ENCODE measurements at places on chromosomes 1 and 21.

DNA sequence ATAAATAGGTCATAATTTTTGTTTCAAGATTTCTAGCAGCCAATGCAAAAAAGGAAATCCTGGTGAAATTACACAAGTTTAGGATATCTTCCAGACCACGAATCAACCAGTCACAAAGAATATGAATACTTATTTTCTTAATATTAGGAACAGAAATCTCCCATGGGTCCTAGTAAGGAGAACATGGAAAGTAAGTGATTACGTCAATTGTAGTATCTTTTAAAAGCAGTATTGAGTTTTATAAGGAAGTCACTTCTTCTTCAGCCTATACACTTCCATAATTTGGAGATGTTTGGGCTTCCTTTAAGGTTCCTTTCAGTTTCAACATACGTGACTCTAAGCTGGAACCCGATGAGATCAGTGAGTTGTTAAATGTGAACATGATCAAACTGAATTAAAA lies 534.5 kb downstream of the USP25 start:
- DNase-seq = no peak

GRCh38 chr21:38478782-38479181 lies 19.5 kb downstream of the ERG start:
- no peak for DNase-seq

DNA sequence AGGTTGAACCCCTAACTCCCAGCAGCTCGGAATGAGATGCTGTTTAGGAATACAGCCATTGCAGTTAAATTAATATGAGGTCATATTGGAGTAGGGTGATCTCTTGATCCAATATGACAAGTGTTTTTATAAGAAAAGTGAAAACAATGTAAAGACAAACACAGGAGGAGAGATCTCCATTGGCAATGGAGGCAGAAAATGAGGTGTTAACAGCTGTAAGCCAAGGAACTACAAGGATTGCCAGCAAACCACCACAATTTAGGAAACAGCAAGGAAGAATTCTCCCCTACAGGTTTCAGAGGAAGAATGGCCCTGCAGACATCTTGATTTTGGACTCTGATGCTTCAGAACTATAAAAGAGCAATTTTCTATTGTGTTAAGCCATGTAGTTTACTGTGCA lies 774.3 kb downstream of the MRPL39 start:
- DNase-seq = no peak

DNA sequence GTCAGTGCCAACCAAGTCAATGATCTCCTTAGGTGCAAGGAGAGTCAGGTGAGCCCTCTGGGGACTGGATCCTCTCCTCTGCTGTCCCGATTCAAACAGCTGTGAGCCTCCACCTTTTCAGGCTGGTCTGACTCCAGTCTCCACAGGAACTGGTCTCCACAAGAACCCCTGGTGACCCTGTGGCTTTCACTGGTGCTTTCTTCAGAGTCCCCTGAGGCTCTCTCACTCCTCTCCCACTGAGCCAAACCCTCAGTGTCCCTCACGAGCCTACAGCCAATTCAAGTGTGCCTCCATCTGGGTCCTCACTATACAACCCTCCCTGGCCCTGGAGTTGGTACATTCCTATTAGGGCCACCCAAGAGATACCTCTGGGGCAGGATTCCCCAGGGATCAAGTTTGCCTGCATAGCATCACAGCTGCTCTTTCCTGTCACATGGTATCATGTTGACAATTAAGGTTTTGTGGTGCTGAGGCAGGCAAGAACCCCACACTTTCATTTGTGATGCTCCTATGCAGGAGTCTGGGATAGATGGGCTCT lies 5.2 kb upstream of the NGF start:
- DNase-seq = no peak

- DNase-seq = no peak
Measured at GRCh38 chr1:212255705-212256307, 29.4 kb upstream of the PPP2R5A start.

DNA sequence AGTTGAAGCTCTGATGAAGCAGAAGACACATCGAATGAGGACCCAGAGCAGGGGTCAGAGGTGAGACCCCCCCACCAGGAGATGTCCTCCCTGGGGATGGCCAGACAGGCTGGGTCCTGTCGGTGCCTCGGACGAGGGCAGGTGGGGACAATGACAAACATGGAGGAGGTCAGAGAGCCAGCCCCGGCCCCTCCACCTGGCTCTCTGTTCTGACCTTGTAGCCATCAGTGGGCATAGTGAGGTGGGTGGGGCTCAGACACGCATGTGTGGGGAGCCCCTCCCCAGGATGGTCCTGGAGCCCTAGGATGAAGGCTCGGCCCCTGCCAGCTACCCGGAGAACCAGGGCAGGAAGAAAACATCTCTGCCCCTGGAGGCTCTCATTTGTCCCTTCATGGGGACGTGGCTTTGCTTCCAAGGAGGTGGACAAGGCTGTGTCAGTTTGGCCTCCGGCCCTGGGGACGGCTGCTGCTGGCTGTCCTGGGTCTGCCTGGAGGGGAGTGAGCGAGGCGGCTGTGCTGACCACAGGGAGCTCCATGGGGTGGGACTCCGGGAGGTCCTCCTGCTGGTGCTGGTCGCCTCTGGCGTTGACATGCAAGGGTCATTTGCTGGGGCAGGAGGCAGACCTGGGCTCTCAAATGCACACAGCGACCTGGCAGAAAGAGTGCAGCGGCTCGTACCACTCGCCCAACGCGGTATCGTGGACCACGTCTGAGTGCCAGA lies 2.6 kb downstream of the KRTAP10-6 start:
- DNase-seq = no peak

- DNase-seq = no peak
Measured at GRCh38 chr1:77282866-77283539, 1.2 kb downstream of the AK5 start.

DNA sequence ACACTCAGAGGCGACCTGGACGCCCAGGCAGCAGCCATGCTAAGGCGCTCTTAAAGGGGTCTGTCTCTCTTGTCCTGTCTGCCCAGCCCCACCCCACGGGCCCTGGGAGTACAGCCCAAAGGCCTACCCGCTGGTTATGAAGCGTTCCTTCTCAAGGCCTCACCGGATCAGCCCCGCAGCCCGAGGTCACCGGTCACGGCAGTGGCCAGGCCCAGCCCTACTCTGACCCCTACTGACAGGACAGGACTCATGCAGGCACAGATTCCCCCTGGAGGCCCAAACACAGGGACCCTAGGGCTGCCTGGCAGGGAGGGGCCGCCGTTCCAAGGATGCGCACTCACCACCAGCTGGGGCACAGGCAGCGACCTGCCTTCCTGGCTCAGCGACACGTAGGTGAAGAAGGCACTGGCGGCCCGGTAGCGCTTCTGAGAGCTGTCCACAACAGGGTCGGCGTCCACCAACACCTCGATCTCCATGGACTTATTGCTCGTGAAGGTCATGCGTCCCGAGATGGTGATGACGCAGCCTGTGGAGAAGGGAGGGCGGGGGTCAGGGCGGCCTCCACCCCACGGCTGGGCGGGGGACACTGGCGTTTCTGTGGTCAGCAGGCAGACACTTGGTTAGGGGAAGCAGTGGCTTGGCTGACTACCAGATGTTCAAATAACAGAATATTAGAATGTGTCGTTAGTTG lies 20.0 kb upstream of the GPR153 start:
- DNase-seq = no peak

- no peak for DNase-seq
Measured at GRCh38 chr1:10424034-10424433, 6.2 kb upstream of the CENPS start.

DNA sequence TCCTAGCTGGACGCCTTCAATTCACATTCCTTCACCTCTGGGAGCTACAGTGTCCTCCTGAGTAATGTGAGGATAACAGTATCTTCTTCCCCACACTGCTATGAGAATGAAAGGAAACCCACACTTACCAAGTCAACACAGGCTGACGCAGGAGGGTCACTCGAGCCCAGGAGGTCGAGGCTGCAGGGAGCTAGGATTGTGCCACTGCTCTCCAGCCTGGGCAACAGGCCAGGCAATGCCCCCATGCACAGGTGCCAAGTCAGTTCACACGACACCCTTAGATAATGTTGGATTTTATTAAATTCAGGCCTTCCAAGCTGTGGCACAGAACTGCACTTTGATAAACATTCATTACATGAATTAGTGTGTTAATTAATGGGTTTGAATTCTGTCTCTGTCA lies 31.9 kb downstream of the MATN1 start:
- no peak for DNase-seq

- DNase-seq = no peak
Measured at GRCh38 chr1:230368363-230368762, 57.8 kb downstream of the PGBD5 start.

- DNase-seq = peak; percentile 75
Measured at GRCh38 chr1:108559215-108560186, at the start of gene EEIG2. TSS of gene EEIG2 (plus strand) at chr1:108560100. CDS start at chr1:108560429, 329 bp downstream.

GRCh38 chr1:42943166-42943565 lies 15.5 kb downstream of the SLC2A1 start:
- DNase-seq = no peak

DNA sequence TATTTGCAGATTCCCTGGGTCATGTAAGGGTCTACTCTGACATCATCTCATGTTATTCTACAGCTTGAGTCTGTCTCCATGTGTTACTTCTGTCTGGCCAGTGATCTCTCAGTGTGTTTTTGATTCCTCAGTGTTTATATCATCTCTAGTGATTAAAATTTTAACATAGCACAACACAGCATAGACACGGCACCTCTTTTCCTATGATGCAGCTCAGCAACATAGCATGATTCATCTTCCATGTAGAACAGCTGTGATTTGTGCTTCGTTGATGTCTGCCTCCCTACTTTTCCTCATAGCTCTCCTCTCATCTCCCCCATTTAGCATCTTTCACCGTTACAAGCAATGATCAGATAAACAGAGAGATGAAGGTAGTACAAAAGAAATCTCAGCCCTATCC lies 163.9 kb upstream of the DPT start:
- DNase-seq = no peak

DNA sequence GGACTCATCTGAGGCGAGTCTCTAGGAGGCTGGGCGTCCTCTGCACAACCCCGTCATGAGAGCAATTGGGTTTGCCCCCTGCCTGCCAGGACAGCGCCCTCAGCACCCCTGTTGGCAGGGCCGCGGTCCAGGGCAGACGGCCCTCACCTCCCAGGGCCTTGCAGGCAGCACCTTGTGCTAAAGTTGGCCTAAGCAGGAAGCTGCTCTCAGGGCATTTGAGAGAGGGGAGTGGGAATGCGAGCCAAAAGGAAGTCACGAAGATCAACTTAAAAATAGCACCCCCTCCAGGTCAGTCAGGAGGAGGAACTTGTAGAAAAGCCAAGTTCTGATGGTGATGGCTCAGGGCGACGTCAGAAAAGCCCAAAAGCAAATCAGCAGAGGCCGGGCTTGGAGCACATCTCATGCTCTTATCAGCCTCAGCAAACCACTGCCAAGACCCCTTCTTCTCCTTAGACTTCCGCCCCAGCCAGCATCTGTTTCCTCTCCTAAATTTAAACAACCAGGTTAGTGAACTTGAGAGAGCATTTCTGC lies 12.6 kb upstream of the ADORA3 start:
- no peak for DNase-seq

- no peak for DNase-seq
Measured at GRCh38 chr1:229625071-229625914, 629 bp downstream of the TAF5L start.

- no peak for DNase-seq
Measured at GRCh38 chr1:108034396-108034795, 69.4 kb upstream of the VAV3 start.

DNA sequence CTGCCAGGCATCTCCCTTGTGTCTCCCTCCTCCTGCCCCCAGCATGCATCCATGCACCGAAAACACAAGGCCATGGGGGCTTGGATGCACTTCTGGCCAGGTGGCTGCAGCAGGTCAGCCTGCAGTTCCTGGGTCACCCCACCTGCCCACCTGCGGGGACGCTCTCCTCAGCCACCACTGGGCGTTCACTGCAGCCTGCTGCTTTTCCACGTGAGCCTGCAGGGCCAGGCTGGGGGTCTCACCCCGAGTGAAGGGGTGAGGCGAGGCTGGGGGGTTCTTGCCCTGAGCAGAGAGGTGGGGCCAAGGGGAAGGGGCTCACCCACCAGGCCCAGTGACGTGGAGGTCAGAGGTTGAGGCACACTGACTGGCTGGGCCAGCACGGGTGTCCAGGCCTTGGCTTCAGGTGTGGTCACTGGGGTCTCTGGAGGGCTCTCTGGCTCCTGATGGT lies 64.6 kb downstream of the WNT9A start:
- DNase-seq = no peak

DNA sequence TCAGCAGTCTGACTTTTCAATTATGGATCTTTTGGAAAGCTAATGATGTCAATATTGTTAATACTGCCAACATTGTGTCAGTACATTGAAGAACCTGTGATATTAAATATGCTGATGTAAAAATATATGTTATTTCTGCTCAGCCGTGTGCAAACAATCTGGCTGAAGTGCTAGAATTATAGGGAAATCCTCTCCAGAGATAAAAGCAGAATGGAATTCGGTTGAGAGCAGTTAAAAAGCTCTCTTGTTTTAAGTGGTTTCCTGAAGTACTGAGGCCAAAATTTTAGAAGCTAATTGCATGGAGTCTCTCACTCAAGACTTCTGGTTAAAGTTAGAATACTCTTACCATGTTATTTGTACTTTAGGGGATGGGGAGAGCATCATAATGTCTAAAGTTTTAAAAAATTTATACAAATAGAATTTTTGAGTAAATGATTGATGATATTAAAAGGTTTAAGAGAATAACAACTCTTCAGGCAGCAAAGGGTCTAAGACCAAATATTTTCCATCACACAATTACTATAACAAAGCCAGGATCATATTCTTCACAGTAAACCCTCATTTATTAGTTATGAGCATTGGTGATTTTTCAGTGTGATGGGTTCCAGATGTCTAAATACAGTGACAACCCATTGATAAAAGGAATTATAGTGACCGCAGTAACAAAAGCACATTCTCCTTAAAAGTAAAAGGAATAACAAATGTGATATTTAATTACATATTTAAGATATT lies 834.2 kb upstream of the CXADR start:
- no peak for DNase-seq

DNA sequence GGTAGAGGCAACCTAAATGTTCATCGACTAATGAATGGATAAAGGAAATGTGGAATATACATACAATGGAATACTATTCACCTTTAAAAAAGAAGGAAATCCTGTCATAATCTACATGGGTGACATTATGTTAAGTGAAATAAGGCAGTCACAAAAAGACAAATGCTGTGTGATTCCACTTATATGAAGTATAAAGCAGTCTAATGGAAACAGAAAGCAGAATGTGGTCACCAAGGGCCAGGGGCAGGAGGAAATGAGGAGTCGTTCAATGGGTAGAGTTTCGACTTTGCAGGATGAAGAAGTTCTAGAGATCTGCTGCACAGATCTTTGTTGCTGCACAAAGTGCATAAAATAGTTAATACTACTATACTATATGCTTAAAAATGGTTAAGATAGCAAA lies 7.8 kb downstream of the DIPK1A start:
- no peak for DNase-seq

- no peak for DNase-seq
Measured at GRCh38 chr1:178969226-178969987, 56.3 kb upstream of the FAM20B start.
